ENCODE measurements at places on chromosomes 4 and X.

DNA sequence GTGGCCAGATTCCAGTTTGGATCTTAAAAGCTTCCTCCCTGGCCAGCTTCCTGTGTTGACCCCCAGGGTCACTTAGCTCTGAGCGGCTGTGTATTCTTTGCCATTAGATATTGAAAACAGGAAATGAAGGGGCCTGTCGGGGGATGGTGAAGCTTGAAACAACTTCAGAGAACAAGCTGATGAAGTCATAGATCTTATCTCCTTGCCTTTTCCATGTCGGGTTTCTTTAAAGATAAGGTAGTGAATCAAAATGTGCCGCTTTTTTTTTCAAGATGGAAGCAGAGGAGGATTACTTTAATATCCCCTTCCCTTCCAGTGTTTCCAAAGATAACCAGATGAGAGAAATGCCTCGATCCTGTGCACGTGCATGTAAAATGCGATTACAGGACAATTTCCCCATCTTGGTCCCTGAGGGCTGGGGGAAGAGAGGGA, 508.5 kb downstream of the MID1IP1 start:
- DNase-seq = peak; percentile 7

- no peak for DNase-seq
Observed at GRCh38 chrX:19487520-19488200, 27.6 kb downstream of the MAP3K15 start.

DNA sequence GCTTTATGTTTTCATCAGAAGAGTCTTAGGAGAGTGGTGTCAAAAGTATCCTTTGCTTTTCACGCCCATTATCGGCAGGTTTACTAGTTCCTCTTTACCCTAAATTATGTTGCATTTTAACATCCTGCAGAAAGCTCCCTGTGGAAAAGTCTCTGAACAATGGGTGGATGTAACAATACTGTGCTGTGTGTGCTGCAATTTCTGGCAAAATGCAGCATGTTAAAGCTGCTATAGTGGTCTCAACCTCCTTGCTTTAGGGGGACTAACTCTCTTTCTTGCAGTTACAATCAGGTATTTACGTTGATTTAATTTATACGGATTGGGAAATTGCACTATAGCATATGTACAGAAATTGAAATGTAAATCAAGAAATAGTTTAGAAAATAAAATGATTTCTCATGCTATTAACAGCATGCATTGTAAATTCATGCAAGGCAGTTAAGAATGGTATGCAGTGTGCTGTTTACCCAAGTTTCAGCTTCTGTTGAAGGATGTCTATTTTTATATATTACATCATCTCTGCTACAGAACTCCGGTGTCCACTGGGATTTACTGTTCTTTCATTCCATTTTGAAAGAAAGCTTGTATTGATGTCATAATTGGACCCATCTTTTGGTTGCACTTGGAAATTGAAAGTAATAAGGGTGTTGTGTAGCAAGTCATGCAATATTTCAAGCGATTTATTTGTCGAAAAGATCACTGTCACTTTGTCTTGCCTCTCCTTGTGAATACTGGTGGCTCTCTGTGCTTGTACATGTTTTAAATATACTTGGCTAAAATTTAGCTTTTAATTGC, 145.7 kb downstream of the RAPGEF2 start:
- peak; percentile 78 for DNase-seq

- no peak for DNase-seq
Observed at GRCh38 chrX:116284400-116284799, 113.9 kb downstream of the AGTR2 start.

DNA sequence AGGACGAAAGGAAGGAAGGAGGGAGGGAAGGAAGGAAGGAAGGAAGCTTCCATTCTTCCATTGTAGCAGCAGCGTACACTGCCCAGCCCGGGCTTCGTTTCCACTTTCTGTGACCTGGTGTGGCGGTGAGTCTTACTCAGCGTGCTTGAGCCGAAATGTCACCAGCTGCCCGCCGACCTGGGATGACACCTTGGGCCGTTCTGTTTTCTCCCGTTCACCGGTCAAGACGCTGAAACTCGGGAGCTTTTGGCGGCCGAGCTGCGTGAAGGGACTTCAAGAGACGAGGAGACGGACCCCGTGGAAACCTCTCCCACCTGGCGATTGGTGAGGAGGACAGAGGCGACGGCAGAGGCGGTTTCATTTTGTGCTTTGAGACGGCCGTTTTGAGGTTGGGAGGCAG, 47.1 kb upstream of the PPP2R3B start:
- no peak for DNase-seq

GRCh38 chr4:58590722-58591121, 1480.5 kb upstream of the IGFBP7 start:
- DNase-seq = no peak

DNA sequence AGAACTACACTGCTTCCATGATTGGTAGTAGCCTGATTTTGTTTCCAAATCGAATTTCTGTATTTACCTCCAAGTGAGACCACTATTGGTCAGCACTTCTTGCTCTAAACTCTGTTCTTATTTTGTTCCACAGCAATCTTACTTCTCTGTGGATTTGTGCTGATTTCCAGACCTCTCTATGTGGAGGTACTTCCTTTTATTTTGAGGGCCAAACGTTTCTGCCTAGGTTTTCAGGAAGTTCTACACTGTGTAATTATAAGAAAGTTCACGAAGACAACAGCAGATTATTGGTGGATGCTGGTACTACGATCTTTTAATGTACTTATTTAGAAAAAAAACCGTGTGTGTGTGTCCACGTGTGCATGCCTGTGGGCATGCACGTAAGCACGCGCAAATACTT, 46.7 kb downstream of the DTHD1 start:
- DNase-seq = no peak

DNA sequence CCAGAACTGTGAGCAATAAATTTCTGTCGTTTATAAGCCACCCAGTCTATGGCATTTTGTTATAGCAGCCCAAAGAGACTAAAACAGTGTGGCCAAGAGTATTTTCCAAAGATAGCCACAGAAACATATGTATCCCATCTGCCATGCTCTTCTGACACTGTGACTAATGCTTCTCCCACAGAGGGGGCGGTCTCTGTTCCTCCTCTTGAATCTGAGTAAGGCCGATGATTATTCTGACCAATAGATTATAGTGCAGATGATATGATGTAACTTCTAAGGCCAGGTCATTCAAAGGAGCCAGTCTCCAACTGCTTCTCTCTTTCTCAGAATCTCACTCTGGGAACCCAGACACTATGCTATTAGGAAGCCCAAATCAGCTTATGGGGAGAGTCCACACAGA, 570.7 kb downstream of the BCOR start:
- peak; percentile 6 for DNase-seq

GRCh38 chr4:103306870-103307375, 108.8 kb upstream of the CENPE start:
- DNase-seq = no peak

GRCh38 chrX:134801267-134801666, 143.0 kb upstream of the PLAC1 start:
- DNase-seq = no peak

DNA sequence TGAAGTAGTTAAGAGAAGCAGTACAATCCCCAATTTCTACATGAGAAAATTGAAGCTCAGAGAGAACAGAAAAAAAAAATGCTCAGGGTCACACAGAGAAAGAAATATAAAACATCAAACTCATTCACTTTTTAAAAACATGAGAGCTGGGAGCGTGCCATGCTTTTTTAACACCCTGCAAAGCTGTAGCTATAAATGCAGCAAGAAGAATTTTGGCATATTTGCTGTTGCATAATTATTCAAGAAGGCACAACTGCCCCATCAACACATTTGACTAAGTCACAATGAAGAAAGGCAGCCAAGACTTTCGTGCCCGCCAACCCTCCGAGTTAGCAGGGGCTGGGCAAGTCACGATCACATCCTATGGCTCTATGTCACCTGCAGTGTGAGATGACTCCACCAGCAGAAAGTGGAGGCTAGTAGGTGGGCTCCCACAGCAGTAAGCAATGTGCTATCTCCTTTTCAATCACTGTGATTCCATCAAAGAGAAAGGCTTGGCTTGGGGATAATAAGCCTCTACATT, 214.8 kb downstream of the DHX15 start:
- no peak for DNase-seq

DNA sequence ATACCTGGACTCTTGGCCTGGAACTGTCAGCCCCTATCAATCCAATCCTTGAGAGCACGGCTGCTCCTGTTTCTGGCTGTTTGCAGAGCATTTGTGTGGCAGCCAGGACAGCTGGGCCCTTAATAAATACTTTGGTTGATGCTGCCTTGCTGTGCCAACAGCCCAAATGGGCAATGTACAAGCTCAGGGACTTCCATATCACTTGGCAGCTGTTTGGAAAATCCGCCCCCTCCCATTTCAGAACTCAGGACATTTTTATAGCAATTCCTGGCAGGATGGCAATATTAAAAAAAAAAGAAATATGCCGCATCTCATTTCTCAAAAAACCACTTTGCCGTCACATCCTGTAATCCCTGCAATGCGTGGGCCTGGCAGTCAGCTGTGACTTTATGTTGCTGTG, 218.9 kb downstream of the HS3ST1 start:
- DNase-seq = no peak

GRCh38 chr4:76984788-76985211, 35.2 kb downstream of the SEPTIN11 start:
- peak; percentile 100 for DNase-seq

DNA sequence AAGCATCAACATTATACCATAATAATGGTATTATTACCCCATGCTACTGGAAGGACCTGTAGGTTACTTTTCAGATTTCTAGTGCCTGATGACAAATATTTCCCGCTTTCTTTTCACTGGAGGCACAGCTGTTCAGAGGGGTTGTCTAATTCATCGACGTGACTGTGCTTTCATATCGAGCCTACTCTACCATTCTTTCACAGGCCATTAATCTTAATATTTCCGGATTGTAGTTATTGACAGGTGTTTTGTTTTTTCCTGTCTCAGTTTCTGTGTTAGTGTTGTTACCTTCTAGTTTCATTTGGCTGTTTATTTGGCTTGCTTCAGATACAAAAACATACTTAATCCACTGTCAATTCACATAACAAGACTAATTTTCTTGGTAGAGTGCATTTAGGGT, 330.9 kb downstream of the SPOCK3 start:
- no peak for DNase-seq

DNA sequence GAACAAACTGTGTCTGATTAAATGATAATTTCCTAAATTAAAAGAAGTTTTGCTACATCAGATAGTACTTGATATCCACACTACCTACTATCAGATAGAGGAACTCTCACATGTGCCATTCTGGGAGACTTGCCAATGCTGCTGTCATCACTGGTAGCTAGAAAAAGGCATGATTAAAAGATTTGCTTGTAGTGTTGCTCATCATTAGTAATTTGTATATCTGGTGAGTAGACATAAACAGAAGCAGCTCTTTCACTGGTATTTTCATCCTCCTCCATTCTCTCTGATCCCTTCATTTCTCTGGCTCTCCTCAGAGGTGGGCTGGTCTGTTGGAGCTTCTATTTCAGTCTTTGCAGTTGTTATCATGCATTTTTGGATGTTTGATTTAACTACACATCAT, 56.0 kb downstream of the SPRY1 start:
- DNase-seq = peak; percentile 73

- DNase-seq = no peak
Observed at GRCh38 chrX:4741024-4741423, 1027.6 kb upstream of the PRKX start.

GRCh38 chr4:48270523-48270897, 872 bp upstream of the TEC start:
- DNase-seq = no peak

GRCh38 chrX:131779741-131780140, 235.9 kb downstream of the OR13H1 start:
- DNase-seq = no peak

DNA sequence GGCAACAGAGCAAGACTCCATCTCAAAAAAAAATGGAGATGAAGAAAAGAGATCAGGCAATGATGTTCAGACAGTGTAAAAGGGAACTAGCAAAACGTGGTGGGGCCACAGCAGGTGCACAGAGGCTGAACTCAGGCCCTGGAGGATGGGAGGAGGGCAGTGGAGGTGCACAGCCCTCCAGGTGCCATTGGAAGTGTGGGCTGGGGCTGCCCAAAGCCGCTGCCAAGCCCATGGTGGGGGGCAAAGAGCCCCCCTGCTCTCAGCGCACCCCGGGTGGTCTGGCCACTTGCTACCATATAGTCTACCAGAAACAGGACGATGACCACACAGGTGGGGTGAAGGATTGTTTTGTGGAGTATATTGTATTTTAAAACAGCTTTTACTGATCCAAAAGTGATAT, 7.1 kb downstream of the TMEM271 start:
- no peak for DNase-seq

GRCh38 chr4:73725985-73726384, 14.4 kb upstream of the CXCL8 start:
- peak; percentile 88 for DNase-seq

DNA sequence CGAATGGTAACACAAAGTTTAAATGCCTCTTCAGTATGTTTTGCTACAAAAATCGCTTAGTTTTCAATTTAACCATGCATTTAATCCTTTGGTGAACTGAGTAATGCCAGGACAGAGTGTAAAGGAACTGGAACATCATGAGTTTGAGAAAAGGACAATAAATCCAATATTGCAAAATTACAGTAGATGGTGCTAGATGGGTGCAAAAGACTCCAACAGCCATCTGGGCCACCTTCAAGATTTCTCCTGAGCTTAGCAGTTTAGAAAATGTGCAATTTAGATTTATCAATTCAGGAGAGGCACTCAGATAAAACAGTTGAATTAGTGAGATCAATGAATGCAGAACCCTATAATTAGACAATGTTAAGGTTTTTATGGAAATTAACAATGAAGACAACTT, 33.2 kb upstream of the MID1IP1 start:
- peak; percentile 13 for DNase-seq

DNA sequence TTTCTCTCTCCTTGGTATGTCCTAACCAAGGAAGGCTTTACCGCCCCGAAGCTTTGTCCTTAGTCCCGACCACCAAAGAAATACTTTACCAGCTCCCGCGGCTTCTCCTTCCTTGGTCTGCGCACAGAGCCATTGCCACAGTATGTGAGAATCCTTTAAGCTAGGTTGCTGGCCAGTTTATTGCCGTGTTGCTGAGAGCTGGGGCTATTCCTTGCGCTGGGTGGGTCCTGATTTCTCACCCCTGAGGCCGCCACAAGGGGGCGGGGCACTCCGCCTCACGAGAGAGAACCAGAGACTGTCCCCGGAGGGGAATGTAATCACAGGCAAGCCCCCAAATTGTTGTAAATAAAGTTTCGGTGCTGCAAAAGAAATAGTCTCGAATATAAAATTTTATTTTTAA, 331.0 kb upstream of the PCDH10 start:
- no peak for DNase-seq

DNA sequence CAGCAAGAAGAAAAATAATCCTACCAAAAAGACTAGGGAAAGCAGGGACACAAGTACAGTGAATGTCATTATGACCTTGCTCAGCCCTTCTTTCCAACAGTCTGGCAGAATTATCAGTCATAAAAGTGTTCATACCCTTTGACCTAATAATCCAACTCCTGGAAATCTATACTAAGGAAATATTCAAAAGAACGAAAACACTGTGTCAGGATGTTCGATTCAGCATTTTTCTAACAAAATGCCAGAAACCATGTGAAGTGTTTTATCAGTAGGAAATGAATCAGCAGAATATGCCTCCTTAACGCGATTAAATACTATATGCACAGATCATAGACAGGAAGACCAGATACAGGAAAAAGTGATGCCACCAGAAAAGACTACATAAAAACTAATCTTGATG, 16.2 kb upstream of the S100G start:
- DNase-seq = peak; percentile 25

GRCh38 chr4:7524843-7525242, 90.1 kb upstream of the PSAPL1 start:
- DNase-seq = no peak

All from astrocyte of the spinal cord (primary cell).